ENCODE measurements at places on chromosomes 1 and 21.

- no peak for DNase-seq
Measured at GRCh38 chr1:165911609-165912281, 84.3 kb downstream of the UCK2 start.

DNA sequence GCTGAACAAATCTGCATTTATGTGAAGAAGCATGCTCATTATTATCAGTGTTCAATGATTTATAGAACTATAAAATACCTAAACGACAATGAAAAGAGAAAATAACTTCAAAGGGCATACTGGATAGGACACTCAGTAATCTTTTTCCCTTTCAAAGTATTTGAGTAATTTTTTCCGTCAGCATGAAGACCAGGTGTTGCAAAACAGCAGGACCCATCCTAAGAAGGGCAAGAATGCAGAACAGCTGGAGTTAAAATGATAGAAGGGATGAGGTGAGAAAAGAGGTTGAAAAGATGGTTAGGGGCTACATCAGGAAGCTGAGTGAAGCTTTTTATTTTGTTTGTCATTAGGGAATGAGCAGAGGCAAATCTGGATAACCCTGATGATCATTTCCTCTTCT lies 7.1 kb upstream of the RGS18 start:
- DNase-seq = no peak

- no peak for DNase-seq
Measured at GRCh38 chr1:163035446-163036249, 33.5 kb upstream of the RGS4 start.

- DNase-seq = no peak
Measured at GRCh38 chr1:22883406-22883805, 89.3 kb downstream of the LACTBL1 start.

DNA sequence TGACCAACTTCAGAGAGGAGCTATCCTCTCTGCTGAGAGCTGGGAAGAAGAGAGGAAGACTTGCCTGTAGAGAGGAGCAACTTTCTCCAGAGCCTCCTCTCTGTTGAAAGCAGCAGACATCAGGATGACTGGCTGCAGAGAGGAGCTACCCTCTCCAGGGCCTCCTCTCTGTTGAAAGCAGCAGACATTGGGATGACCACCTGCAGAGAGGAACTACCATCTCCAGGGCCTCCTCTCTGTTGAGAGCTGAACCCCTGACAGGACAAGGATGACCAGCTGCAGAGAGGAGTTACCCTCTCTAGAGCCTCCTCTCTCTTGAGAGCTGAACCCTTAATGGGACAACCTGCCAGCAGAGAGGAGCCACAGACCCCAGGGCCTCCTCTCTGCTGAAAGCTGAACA lies 83.0 kb upstream of the GJB5 start:
- no peak for DNase-seq

DNA sequence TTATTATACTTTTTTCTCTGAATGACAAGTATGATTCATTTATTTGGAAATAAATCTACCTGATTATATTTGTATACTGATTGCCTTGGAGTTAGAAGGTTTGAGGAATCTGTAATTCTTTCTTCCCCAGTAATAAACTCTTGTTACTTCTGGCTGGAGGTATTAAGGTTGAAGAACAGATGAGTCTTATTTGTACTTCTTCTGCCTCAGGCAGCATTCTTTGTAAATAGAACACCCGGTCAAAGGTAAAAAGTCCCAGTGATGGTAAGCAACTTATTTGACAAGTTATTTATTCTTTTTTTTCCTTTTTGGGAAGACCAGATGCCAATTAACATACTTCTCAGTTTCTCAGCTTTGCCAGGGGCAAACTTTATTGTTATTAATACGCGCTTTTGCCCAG lies 12.9 kb downstream of the SNX27 start:
- no peak for DNase-seq

GRCh38 chr1:97501628-97502027 lies 419.2 kb downstream of the DPYD start:
- DNase-seq = no peak

All from activated gamma-delta T cell treated with anti-CD3 and anti-CD28 coated beads, Interleukin-2, amount 50 U/mL, for 16 hours (primary cell).